ENCODE measurements at places on chromosomes 2 and 18.
A peak's percentile ranks its signal among the peaks of the same experiment; 100 is the strongest.

DNA sequence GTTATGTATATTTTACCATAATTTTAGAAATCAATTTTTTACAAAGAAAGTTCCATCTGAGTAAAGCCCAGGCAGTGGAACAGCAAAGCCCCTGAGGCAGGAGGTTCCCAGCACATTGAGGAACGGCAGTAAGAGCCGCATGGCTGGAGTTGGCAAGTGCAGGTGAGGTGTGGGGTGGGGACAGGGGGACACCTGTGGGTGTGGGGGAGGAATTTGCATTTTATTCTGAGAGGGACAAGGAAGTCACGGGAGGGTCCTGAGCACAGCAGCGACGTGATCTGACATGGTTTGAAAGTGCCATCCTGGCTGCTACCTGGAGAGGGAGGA, 16.1 kb upstream of the ADI1 start:
- no peak for DNase-seq

GRCh38 chr2:68698567-68699377, 35.8 kb upstream of the ARHGAP25 start:
- no peak for DNase-seq

DNA sequence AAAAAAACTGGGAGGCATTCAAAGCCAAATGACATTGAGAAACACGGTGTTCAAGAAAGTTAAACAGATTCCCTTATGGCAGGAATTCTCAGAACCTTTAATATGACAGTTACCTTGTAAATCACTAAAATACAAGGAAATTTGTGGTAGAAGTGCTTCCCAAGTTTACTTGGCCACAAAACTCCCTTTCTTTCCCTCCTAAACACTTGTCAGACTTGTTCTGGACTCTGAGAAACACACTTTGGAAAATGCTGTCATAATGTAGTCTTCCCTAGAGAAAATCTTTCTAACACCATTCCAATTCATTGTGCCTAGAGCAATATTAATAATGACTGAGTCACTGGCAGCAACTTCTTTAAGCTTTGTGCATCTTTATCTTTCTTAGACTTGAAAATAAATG, 140.4 kb downstream of the ANKRD44 start:
- DNase-seq: no peak

DNA sequence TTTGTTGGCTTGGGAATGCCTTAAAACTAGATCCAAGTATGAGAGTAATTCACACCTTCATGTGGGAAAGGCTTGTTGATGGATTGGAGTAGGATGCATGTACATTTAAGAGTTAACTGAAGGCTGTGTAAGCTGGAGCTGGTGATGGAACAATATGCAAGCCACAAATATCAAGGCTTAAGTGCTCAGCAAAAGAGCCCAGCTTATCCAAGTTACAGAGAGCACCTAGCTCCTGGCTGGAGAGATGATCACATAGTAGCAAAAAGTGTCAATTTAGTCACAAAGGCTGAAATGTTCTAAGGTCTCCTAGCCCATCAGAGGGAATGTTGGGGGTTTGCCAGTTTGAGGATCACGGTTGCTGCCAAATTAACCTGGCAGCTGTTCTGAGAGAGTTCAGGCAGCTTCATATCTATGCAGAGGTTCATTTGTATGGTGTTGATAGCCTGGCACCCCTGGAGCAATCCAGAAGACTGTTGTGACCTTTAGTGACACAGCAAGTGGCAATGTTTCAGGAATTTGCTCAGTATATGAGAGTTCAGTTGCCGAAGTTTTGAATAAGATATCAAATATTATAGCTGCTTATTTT, 228.2 kb downstream of the DOK6 start:
- no peak for DNase-seq

GRCh38 chr18:39969803-39970494, 1985.1 kb upstream of the PIK3C3 start:
- DNase-seq: no peak

DNA sequence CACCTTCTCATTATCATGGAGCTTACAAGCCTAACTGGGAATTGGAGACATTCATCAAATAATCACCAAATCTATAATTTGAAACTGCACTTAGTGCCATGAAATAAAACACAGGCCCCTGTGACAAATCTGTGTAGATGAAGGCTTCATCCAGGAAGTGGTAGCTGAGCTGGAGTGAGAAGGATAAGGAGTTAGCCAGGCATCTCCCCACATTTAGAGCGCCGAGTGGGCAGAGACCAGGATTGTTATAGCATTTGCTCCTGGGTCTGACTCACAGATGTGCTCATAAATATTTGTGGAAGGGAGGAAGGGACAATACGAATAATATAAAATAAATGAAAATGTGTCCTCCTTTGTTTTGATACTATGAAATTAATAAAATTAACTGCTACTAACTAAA, 2.5 kb upstream of the MAT2A start:
- no peak for DNase-seq

DNA sequence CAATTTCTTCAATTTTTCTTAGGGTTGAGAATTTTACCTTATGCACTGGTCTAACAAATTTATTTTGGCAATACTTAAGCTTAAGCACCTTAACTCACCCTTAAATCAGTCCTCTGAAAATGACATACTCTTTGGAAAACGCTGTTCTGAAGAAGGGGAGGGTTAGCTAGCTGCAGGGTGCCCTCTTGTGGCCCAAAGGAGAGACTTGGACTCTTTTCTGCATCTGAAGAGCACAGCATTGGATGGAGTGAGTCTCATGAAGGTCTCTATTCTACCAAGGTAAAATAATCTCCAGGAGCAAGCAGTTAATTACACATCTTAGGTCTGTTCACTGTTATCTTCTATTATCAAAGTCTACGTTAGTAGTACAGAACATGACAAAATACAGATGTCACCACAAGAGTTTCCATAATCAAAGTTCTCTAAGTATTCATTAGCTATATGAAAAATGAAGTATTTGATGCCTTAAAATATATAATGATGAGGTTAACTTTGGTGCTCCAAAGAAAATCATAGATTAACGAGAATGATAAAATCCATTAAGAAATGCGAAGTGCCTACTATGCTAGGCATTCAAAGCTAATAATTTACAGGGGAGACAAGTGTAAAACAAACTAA, 24.4 kb downstream of the PUM2 start:
- DNase-seq: peak; percentile 14

DNA sequence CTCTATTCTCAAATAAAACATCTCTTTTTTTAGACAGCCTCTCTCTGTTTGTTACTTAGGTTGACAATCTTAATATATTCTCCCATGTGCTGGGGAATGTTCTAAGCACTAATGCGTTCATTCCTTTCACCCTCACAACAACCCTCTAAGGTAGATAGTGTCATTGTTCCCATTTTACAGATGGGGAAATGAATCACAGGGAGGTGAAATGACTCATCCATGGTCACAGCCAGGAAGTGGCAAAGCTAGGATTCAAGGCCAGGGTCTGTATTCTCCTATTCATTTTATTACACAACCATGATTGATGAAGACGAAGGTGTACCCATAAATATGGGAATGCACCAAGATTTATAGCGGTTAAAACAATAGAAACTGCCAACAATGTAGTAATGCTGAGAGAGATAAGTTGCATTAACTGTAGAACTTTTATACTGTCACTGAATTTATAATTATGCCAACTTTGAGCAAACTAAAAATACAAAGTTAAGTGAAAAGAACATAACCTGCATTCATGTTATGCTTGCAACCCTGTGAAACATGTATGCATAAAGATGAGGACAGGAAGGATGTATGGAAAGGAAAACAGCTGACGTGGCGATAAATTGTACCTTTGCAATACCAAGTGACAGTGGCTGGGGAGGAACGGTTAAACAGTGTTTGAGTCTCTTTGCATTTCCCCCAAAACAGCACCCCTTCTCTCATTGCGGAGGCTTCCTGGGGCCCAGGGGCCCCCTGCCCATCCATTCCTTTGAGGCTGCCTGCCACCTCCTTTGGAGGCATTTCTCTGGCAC, 257.7 kb upstream of the AGAP1 start:
- no peak for DNase-seq

DNA sequence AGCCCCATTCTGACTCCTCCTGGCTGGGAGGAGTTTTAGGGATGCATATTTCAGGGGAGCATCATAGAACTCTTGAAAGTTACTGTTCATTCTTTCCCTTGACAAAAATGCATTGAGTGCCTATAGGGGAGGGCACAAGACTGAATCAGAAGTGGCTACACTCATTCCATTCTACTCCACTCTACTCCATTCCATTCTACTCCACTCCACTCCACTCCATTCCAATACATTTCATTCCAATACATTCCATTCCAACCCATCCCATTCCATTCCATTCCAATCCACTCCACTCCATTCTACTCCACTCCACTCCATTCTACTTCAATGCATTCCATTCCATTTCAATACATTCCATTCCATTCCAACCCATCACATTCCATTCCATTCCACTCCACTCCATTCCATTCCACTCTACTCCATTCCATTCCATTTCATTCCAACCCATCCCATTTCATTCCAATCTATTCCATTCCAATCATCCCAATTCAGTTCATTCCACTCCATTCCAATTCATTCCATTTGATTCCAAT, 110.8 kb downstream of the LOXHD1 start:
- no peak for DNase-seq

GRCh38 chr2:43622931-43623451, 14.1 kb upstream of the PLEKHH2 start:
- peak; percentile 25 for DNase-seq

- no peak for DNase-seq
Measured at GRCh38 chr2:192230889-192231453, 36.2 kb upstream of the TMEFF2 start.

- no peak for DNase-seq
Measured at GRCh38 chr2:10883801-10884478, 27.8 kb upstream of the KCNF1 start.

- DNase-seq: no peak
Measured at GRCh38 chr2:113723411-113723810, 33.0 kb downstream of the SLC35F5 start.

- peak; percentile 53 for DNase-seq
Measured at GRCh38 chr2:60530660-60531281, 22.7 kb downstream of the BCL11A start.

DNA sequence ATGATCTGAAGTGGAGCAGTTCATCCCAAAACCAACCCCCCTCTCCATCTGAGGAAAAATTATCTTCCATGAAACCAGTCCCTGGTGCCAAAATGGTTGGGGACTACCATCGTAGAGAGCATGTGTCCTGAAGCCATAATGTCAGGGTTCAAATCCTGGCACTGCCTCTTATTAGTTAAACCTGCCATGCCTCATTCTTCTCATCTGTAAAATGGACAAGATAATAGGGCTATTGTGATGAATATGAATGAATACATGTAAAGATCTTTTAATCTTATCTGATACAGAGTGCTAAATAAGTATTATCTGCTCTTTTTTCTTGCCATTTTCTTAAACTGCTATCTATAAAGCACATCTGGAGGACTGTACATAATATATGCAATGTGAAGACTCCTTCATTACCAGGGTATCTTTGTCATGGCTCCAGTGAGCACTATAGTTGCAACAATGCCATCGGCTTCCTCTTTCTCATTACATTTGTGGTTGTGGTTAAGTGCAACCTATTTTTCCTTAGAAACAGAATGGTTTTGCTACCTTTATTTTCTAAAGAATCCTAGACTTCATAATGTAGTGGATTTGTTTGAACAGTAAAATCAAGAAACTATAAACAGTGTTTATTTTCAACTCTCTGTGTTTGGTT, 27.0 kb downstream of the MFSD6 start:
- DNase-seq: peak; percentile 77

DNA sequence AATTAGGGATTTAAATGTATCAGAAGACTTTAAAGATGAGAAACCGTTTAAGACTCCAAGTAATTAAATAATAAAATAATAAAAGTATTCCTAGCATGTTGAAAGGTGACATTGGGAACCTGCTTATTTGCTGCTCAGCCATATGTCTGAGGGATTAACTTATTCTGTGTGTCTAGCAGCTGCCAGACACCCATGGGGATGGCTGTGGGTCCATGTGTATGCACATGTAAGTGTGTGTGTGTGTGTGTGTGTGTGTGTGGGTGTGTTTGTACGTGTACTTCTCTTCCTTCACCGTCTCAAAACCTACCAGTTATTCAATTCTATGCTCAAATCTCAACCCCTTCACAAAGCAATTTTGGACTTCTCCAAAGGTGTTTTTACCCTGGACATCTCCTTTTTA, 124.5 kb downstream of the SETBP1 start:
- DNase-seq: no peak

GRCh38 chr18:70464343-70465114, 175.7 kb downstream of the SOCS6 start:
- DNase-seq: peak; percentile 72

DNA sequence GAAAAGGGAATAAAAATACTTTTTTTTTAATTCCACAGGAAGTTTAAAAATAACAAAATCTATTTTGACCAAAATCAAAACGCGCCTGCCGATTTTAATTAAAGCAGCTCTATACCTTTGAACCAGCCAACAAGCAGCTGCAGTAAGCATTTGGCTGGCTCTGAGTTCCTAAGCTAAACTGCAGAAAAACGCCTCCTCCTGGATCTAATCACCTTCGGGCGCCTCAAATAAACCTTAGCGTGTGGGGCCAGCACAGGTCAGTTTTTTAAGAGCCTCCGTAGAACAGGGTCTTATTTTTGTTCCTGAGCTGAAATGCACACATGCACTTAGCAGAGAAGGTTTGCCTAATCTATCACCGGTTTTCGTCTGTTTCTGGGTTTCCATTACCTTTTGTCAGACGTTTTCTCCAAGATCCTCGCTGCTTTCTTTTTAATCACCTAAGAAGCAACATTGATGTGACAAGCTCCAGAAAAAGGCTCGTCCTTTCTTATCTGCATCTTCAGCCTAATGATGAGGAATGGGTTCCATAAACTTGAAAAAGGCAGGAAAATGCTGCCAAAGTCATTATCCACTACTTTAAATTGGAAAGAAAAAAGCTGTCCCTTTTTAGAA, 64.7 kb upstream of the HNRNPA3 start:
- DNase-seq: no peak

DNA sequence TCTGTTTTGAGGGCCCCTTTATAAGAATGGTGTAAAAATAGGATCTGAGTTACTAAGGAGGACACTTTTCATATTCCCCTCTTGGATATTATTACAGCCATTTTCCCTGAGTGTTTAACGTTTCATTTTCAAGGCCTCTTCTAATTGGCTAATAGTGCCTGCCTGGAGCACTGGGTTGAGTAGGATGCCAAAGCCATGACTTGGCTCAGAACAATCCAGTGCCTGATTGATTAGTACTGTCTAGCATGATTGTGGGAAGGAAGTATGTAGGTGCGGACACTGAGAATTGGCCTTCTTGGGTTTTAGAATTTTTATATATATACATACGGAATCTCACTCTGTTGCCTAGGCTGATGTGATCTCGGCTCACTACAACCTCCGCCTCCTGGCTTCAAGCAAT, 66.1 kb downstream of the NAB1 start:
- DNase-seq: no peak

DNA sequence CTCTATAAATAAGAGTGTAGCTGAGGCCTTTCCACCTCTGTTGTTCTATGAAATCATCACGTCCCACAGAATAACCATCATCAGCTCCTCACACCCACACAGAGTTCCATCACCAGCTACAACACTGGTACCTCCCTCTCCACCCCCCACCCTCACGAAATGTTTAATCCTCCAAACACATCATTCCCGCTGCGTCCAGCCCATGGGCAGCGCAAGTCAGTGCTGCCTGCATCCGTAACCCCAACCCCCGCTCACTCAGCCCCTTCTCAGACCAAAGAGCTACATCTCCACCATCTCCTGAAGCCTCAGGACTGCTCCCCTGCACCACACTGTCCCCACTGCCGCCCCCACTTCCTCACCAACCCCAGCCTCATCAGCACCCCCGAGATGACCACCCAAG, 19.4 kb downstream of the DNMT3A start:
- DNase-seq: no peak

- DNase-seq: no peak
Measured at GRCh38 chr2:10274376-10274775, 28.3 kb upstream of the HPCAL1 start.
